Thoracic aorta (tissue), 2 donors: ENCODE measurements at places on chromosomes 5 and 9. TPM values are rescaled to one million over a fixed set of nuclear protein-coding genes. Genes with fewer than 3 reads are reported as not detected.

The PRSS3 gene
- 1.1 TPM for total RNA-seq

DNA sequence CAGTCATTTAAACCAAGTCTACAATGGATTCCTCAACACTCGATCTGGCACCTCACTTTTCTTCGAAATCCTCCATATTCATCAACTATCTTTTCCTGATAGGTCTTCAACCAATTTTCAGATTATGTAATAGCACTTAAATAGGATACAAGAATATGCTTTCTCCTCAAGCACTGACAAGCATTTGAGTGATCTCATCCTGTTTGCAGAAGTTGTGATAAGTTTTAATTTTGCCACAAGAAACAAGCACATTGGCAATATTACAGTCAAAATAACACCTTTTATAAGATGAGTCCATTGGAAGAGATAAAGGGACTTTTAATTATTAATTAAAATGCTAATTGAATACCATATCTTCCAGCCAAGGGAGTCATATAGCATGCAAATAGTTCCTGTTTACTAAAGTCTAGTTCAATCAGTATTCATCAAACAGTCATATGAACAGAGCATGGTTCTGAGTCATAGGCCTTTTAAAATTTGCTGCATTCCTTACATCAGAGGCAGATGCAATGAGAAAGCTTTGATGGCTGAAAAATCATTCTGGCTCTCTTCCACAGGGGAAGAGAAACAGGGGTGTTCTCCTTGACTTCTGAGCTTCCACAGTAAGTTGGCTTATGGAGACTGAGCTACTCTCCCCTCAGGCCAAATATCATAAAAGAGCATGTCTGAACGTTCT lies 32.7 kb upstream of the ZCCHC9 start:
- no peak for DNase-seq

DNA sequence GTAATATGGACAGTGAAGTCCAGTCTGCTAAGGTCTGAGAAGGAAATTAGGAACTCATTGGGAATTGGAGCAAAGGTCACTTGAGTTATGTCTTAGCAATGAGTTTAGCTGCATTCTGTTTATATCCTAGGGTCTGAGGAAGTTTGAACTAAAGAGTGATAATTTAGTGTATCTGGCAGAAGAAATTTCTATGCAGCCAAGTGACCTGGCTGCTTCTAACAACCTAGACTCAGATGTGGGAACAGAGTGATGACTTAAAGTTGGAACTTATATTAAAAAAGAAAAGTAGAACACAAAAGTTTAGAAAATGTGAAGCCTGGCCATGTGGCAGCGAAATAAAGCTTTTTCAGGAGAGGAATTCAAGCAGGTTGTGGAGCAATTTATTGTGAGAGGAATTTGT lies 106.2 kb downstream of the PRDM9 start:
- no peak for DNase-seq

The ADRB2 gene
- 3.7 TPM for total RNA-seq

- DNase-seq: no peak
Observed at GRCh38 chr5:170218726-170219125, 14.1 kb upstream of the C5orf58 start.

DNA sequence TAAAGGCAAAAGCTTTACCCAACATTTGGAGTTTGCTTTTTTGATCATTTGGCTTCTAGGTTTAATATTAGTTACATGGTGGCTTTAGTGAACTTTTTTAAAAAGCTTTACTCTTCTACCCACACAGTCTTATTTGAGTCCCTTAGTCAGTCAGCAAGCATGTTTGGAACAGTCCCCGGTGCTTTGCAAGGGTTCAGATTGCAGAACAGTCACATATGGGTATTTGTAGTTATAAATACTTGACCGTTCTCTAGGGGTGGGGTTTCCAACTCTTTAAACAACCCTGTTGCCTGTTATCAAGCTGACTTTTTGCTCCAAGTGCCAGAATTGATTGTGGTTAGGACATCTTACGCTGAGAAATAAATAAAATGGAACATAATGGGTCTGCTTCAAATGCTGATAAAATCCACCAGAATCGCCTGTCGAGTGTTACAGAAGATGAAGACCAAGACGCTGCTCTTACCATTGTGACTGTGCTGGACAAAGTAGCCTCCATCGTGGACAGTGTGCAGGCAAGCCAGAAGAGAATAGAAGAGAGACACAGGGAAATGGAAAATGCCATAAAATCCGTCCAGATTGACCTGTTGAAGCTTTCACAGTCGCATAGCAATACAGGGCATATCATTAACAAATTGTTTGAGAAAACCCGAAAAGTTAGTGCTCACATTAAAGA lies at the start of gene CAVIN4:
Gene CAVIN4 (plus strand): TSS at position 304 of the 673 bp plus-strand sequence. CDS start 65 bp downstream, at position 369.
- no peak for DNase-seq

DNA sequence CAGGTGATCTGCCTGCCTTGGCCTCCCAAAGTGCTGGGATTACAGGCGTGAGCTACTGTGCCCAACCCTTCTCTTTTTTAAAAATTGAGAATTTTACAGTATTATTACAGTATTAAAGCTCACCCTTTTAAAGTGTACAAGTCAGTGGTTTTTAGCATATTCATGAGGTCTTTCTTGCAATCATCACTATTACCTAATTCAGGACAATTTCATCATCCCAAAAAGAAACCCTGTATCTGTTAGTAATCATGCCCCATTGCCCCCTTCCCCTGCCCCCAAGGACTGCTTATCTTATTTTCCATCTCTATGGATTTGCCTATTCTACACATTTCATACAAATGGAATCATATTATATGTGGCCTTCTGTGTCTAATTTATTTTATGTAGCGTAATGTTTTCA lies 22.6 kb upstream of the MEGF9 start:
- DNase-seq: no peak

- no peak for DNase-seq
Observed at GRCh38 chr5:6601271-6601670, 31.6 kb downstream of the NSUN2 start.

The SLC6A7 gene
- not detected for total RNA-seq

DNA sequence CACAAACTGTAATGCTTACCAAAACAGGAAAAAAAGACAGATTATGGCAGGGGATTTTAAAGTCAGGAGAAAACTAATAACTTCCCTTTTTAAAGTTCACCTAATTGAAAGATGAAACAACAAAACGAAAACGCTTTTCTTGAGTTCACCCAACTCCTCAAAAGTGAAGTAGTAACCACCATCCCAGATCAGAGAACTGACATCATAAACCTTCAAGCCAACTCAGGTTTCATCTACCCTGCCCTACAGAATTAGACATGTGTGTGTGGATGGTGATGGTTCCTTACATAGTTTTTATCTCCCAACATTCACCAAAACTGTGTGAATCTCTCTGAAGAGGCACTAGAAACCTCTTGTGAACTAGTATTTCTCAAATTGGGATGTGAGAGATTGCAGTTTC lies 195.2 kb upstream of the PTGER4 start:
- DNase-seq: no peak

The PCDHB13 gene
- 8.0 TPM for total RNA-seq

The TEX48 gene
- total RNA-seq: not detected

- DNase-seq: no peak
Observed at GRCh38 chr5:58641533-58641932, 58.7 kb downstream of the RAB3C start.
